ENCODE measurements at places on chromosomes 13 and 19.

DNA sequence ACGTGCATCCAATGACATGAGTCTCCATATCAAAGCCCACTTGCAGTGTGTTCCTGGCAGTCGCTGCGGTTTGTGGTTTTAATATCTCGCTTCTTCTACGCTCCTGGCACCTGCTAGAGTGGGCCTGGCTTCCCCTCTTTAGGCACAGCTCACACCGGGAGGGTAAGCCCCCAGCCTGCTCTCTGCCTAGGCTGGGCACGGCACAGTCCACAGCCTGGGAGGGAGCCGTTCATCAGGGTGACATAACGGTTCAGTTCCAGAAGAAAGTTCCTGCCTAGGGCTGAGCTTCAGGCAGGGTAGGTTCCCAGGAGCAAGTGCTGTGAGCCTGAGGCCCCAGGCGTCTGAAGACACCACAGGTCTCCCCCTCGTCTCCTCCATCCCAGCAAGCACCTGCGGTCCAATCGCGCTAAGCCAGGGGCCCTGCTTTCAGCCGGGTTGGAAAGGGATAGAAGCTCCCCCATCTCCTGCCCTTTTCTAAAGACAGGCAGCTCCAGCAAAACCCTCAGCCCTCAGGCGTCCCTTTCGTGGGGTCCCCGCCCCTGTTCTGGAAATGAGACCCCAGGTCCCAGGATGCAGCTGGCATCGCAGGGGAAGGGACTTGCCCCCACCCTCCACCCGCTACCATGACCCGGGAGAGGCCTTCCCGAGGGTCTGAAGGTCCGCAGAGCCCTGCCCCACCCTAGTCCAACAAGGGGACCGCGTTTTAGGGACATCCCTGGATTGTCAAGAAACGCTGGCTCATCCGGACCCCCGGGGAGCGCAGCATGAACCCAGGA is 121.6 kb upstream of the ZNF507 start:
- DNase-seq = no peak

DNA sequence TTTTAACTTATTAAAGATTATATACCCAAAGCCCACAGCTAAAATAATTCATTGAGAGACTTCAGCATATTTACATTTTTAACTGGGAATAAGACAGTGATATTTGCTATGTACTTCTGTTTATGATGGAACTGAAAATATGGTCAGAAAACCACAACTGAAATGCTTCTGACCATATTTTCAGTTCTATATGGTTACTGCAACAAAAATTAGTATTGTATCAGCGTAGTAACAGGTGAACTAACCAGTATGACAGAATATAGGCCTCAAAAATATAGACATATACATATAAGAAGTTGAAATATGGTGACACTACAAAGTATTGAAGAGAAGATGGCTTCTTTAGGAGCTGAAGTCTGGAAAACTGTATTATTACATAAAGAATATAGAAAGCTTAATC is 857.4 kb downstream of the OLFM4 start:
- DNase-seq = no peak

DNA sequence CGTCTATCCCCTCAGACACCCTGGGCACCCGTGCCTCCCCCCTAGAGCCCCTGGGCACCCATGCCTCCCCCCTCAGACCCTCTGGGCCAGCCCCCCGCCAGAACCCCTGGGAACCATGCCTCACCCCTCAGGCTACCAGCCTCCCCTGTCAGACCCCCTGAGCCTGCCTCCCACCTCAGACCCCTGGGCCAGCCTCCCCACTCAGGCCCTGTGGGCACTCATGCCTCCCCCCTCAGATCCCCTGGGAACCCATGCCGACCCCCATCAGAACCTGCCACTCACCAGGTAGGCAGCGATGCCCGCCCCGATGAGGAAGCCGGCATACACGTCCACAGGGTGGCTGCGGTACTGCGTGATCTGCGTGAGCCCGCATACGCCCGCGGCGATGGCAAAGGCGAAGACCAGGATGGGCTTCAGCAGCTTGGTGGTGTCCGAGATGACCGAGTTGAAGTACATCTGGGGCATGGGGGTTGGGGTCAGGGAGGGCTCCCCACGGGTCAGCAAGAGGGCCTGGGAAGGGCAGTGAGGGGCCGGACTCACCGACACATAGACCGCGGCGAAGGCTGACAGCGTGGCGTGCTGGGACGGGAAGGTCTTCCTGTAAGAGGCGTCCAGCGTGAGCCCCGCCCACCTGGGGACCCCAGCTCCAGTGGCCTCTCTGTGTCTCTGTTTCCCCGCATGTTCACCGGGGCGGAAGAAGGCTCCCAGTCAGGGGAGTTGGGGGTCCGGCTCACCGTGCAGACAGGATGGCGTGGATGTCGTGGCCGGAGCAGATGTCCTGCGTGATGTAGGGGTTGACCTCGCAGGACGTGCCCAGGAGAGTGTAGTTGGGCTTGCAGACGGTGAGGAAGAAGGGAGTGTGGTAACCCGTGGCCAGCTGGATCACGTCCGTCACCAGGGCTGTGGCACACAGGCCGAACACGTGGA is 7.3 kb downstream of the PLPPR3 start:
- DNase-seq = no peak

- no peak for DNase-seq
Observed at GRCh38 chr19:29290853-29291252, 77.9 kb upstream of the UQCRFS1 start.

GRCh38 chr19:15525291-15525690 is 17.0 kb downstream of the CYP4F22 start:
- no peak for DNase-seq

DNA sequence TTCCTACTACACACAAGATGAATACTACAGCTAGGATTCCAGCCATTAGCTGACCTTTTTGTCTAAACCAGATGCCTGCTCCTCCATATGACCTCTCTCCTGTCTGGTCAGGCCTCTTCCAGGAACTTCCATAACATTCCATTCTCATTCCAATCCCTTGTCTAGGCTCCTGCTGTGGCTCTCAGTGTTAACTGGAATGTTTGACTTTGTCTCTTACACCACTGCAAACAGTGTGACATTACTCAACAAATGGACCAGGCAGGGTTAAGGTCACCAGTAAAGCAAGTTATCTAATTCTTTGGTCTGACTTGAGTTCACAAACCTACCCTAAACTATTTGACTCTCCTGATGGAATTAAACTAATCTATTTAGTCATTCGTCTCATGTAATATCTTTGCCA is 2.1 kb upstream of the GPC6 start:
- no peak for DNase-seq

- DNase-seq = no peak
Observed at GRCh38 chr13:41812851-41813250, 148.1 kb downstream of the VWA8 start.

GRCh38 chr13:110042253-110042950 is 256.0 kb upstream of the IRS2 start:
- DNase-seq = no peak

GRCh38 chr13:49403996-49404702 is 39.7 kb downstream of the CAB39L start:
- DNase-seq = no peak

GRCh38 chr19:6663236-6664201 is 6.4 kb downstream of the TNFSF14 start:
- DNase-seq = no peak

- DNase-seq = no peak
Observed at GRCh38 chr19:18646535-18647370, 9.9 kb downstream of the KLHL26 start.

GRCh38 chr13:29954082-29955028 is 103.9 kb upstream of the UBL3 start:
- DNase-seq = no peak

- no peak for DNase-seq
Observed at GRCh38 chr13:101916775-101917474, 464.4 kb downstream of the ITGBL1 start.

DNA sequence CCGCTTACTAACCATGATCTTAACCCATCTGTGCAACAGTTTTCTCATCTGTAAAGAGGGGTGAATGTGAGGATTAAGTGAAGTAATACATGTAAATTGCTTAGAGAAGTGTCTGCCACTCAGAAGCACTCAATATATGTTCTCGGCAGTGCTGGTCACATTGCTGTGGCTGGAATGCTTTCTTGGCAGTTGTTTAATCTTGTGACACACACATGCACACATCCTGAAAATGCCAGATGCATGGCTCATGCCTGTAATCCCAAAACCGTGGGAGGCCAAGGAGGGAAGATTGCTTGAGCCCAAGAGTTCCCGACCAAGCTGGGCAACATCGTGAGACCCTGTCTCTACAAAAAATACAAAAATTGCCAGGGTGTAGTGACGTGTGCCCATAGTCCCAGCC is 4.9 kb upstream of the DMKN start:
- no peak for DNase-seq

DNA sequence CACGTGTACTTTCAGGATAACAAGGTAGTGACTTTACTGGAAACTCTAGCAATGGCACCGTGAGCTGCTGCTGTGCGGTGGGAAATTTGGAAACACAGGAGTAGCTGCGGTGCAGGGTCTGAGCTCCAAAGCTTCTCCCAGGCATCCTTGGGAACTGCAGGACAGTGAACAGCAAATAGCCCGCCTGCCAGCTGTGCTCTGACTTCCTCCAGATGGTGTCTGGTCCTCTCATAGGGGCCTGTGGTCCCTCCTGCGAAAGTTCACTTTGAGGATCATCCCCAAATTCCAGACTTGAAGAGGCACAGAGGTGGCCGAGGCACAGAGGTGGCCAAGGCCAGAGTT is 287.3 kb upstream of the MAB21L1 start:
- DNase-seq = no peak

DNA sequence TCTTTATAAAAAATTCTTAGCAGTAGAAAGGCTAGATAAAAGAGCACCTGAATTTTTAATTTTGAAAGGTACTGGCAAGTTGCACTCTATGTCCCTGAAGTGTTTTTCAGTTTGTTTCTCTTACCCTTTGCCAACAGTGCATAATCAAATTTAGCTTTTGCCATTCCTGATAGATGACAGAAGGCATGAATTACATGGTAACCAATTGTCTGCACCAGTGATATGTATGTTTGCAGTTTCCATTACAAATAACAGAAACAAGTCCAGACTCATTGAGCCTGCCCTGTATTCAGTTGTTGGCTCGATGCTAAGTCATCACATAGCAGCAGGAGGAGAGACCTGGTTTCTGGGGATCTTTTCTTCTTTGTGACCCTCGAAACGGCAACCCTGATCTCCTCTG is 309.8 kb downstream of the DNAJC15 start:
- DNase-seq = no peak

DNA sequence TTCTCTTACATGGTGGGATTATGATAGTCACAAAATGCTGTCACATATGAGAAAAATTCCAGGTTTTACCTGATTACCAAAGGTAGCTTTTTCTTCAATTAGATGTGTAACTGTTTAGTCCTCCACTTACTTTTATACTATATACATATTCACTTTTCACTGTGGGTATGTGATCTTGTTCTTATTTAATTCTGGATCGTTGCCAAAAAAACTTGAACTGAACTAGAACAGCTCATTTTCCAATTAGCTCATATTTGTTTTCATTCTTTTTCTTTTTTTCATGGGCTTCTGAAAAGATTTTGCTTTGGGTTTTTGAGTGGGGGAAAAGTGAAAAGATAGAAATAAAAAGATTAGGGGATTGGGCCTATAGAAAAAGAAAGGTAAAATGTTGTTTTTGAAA is 291.9 kb downstream of the NDFIP2 start:
- DNase-seq = no peak

- DNase-seq = no peak
Observed at GRCh38 chr19:44955505-44956439, 592 bp downstream of the CLPTM1 start.

DNA sequence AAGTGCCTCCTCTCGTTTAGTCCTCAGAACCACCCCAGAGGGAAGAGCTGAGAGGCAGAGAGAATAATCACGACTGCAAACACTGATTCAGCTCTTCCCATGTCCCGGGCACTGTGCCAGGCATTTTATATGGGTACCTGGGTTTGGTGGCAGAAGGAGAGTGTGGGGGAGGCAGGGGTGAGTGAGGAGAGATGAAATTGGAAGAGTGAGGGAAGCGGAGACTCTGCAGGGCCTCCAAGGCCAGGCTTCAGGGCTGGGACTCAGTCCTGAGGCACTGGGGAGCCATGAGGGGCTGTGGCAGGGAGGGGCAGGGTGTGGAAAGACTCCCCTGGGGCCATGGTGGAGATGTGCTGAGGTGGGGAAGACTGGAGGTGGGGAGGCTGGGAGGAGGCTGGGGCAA is 8.7 kb downstream of the SYNGR4 start:
- DNase-seq = no peak

DNA sequence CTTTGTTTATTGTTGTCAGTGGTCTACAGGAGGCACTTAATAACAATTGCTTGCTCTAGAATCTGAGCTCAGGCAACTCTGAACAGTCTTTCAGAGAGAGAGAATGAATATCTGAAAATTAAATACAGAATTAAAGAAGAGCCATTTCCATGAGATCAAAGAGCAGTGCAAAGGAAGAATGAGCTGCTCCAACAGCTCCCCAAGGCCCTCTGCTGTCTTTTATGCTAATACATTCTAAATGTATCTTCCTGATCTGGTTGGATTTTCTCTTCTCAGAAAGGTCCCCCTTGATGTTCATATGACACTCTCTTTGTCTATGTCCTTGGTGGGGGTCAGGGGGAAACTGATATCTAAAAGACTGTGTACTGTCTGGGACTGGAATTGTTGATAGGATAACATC is 1029.6 kb downstream of the PCDH9 start:
- no peak for DNase-seq

GRCh38 chr13:35162420-35162819 is 220.3 kb downstream of the NBEA start:
- no peak for DNase-seq

DNA sequence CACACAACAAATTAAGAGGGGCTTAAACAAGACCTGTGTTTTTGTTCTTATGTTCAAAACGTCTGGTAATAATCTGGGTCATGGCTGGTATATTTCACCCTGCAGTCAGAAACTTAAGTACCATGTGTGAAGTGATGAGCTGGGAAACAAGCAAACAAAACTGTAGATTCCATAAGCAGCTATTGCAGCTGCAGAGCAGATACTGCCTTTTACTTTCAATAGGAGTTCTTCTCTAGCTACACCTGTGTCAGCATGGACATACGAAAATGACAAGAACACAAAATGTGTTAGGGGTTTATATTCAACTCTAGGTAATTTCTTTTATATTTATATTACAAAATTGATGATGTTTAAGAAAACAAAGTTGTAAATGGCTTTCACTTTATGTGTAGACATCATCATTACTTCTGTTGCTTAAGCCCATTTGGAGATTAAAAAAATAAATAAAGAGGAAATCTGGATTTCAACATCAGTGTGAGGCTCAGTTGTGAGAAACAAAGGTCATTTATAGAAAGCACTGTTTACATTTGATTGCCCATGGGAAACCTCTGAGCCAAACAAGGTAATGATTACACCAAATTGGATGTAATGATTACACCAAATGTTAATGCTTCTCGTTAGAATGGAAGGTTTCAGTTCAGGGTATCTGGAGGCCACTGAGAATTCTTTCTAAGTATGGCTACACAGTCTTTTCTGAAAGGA is 451.0 kb upstream of the SLC10A2 start:
- DNase-seq = no peak

GRCh38 chr19:33888665-33889064 is 92.0 kb downstream of the KCTD15 start:
- no peak for DNase-seq
